ENCODE measurements at places on chromosomes 2 and 18. TPM values are rescaled to one million over a fixed set of nuclear protein-coding genes. Genes with fewer than 3 reads are reported as not detected.

- no peak overlapping the region for H3K4me3 ChIP-seq
- H3K27ac ChIP-seq = no peak overlapping the region
- no peaks in the 10 kb centered on the region for H3K27me3 ChIP-seq
- no peaks in the 10 kb centered on the region for H3K36me3 ChIP-seq
These were observed 20.4 kb upstream of the CD226 start for GRCh38 chr18:69968039-69968438.

DNA sequence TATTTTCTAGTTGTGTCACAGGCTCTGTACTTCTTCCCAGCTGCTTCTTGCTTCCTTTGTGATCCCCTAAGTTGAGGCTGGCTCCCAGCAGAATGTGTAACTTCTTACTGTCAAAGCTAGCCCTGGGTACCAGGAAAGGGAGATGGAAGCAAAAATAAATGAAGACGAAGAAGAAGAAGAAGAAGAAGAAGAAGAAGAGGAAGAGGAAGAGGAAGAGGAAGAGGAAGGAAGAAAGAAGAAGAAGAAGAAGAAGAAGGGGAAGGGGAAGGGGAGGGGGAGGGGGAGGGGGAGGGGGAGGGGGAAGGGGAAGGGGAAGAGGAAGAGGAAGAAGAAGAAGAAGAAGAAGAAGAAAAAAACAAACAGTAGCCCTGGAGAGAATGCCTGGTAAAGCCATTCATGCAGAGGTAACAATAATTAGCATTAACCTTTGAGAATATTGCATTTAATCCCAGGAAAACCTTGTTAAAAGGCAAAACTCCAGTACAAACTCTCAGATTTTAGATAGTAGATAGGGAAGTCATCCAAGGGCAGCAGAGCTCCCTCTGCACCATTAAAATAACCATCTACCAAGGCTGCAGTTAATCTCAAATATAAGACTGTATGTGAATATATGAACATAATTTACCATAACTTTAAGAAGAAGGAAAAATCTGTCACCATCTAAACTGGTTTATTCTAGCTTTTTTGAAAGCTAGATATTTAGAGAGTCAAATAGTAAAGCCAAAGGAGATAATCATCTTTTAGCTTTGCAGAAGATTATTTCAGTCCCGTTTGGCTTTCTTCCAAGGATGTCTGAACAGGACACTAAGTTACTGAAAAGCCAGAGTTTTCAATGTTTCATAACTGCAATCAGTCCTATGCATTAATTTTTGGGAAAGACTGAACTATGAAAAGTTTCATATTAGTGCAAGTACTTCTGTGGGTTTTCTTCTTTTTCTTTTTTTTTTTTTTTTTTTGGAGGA is 44.3 kb upstream of the FBXO11 start:
- H3K27me3 ChIP-seq = no peaks in the 10 kb centered on the region
- no peak for DNase-seq
- no peaks in the 10 kb centered on the region for H3K4me1 ChIP-seq
- no peak overlapping the region for H3K27ac ChIP-seq

- H3K27ac ChIP-seq = no peak overlapping the region
- no peak overlapping the region for H3K4me3 ChIP-seq
- no peak for DNase-seq
- H3K27me3 ChIP-seq = no peaks in the 10 kb centered on the region
- no peaks in the 10 kb centered on the region for H3K36me3 ChIP-seq
- H3K4me1 ChIP-seq = no peaks in the 10 kb centered on the region
These were observed 480.1 kb upstream of the TCF4 start for GRCh38 chr18:56067969-56068671.

DNA sequence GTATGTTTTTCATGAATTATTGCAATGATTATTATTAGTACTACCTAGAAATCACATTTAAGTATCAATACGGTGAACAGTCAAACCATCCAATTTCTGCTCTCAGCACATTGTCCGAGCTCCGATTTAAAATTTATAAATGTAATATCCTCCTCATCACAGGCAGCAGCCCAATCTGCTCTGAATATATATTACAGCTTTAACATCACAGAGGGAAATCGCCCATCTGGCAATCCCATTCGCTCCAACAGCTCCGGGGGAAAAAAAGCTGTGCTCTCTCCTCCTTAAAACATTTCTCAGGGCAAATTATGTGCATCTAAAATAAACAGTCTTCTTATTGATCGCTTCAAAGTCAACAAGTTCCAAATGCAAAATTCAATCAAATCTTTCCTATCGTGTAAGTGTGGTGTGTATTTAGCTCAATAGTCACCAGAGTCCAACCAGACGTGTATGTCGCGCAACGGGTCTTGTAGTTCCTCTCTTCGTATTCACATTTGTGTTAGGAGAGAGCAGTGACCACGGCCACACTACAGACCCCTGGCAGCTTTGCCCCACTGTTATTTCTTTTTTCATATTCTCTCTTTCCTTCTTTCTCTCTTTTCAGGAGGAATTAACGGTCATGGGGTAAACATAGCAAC is 2.4 kb downstream of the FIGN start:
- H3K4me1 ChIP-seq = no peaks in the 10 kb centered on the region
- peaks cover 9% of the 10 kb centered on the region for H3K27me3 ChIP-seq
- H3K27ac ChIP-seq = peak overlapping the region; percentile 57
- no peaks in the 10 kb centered on the region for H3K36me3 ChIP-seq

GRCh38 chr2:169662744-169663143 is 31.5 kb downstream of the CFAP210 start:
- H3K4me1 ChIP-seq = no peaks in the 10 kb centered on the region
- no peak for DNase-seq
- H3K4me3 ChIP-seq = no peak overlapping the region
- no peaks in the 10 kb centered on the region for H3K27me3 ChIP-seq

Gene FAM237A
- polyA plus RNA-seq = not detected

Gene SPR
- 6.5 TPM for polyA plus RNA-seq

Gene DLGAP1
- polyA plus RNA-seq = 1.6 TPM

Gene LRP2
- 2.5 TPM for polyA plus RNA-seq

Gene MAP3K19
- 3.9 TPM for polyA plus RNA-seq

Gene THADA
- 39.1 TPM for polyA plus RNA-seq

Measured in left lung (tissue), 14 donors.